GM23248 (cell line): ENCODE measurements at places on chromosomes 6 and 20. TPM values are rescaled to one million over a fixed set of nuclear protein-coding genes. Genes with fewer than 3 reads are reported as not detected.

- DNase-seq = peak; percentile 78
These were observed 131.6 kb upstream of the ID4 start for GRCh38 chr6:19705606-19706005.

GRCh38 chr6:12361042-12361765 lies 71.0 kb downstream of the EDN1 start:
- DNase-seq = no peak

DNA sequence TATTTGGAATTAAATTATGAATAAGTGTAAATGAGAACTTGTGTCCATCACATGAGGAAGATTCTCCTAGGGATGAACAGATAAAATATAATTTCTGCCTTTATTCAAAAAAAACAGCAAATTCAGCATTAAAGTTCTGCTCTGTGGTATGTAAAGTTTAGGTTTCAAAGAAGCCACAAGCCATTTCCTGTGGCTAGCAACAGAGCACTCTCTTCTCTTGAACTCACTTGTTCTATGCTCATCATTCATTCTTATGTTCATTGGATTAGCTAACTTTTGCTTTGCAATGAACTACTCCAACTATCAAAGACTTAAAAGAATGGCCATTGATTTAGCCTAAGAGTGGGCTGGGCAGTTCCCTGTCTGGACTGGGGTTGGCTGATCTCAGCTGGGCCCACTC lies 20.8 kb upstream of the SNRPB2 start:
- DNase-seq = no peak

DNA sequence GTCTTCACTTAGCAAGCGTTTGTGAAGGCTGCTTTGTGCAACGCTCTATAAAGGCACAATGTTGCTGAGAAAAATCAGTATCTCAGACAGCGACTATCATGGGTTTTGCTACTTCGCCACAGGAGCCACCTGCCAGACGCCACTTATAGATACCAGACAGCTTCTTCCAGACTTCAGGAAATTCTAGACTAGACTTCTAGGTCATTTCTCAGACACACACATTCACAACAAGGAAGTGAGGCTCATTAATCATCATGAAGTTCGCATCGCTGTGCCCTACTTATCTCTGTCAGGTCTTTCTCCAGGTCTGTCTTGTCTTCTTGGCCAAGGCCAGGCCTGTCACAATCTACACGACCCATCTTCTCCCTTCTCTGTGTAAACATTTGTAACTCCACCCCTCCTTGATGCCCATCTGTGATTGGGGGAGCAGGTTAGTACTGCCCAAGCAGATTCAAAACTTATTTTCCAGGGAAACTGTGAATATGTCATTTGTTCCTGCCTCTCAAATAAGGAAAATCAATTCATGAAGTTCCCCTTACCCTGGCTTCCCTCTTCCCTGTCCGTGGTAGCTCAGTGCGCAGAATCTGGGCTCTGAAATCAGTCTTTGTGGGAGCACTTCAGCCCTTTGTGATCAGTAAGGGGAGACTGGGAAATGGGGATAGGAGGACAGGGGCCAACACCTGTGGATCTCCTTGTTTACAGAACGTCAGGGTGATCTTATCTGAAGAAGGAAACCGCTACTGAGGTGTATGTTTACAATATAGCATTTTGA lies 115.5 kb downstream of the TNFAIP3 start:
- no peak for DNase-seq

GRCh38 chr20:58150772-58151171 lies 77.7 kb downstream of the ANKRD60 start:
- no peak for DNase-seq

DNA sequence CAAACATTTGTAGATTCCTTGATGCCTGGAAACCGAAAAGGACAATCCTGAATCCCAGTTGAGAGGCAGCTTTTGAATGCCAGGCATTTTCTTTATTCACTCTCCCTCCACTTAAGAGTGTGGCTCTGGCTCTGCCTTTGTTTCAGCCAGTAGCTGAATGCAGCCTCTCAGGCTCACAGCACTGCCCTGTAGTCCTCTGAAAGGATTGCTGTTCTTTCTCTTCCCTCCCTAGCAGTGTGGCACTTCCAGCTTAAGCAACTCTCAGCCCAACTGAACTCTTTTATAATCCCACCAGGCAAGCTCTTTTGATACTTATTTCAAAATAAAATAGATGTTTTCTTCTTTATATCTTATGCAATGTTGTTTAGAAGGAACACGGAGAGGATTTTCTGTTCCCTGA lies 415.6 kb downstream of the GJA1 start:
- peak; percentile 35 for DNase-seq

DNA sequence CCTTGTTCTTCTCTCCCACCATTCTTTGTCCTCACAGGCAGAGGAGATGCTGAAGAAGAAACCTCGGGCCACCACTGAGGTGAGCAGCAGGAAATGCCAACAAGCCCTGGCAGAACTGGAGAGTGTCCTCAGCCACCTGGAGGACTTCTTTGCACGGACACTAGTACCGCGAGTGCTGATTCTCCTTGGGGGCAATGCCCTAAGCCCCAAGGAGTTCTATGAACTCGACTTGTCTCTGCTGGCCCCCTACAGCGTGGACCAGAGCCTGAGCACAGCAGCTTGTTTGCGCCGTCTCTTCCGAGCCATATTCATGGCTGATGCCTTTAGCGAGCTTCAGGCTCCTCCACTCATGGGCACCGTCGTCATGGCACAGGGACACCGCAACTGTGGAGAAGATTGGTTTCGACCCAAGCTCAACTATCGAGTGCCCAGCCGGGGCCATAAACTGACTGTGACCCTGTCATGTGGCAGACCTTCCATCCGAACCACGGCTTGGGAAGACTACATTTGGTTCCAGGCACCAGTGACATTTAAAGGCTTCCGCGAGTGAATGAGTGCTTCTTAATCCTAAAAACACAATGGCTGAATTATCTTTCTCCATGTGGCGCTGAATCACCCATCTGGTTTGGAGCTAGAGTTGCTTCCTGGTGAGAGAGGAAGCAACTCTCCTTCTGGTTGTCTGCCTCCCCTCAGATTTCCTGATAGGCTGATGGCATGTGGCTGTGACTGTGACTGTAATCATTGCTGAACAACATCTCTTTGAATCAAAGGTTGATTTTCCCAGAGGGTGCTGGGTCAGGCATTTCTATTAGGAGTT lies 4.6 kb downstream of the MAD2L1BP start:
- DNase-seq = no peak

DNA sequence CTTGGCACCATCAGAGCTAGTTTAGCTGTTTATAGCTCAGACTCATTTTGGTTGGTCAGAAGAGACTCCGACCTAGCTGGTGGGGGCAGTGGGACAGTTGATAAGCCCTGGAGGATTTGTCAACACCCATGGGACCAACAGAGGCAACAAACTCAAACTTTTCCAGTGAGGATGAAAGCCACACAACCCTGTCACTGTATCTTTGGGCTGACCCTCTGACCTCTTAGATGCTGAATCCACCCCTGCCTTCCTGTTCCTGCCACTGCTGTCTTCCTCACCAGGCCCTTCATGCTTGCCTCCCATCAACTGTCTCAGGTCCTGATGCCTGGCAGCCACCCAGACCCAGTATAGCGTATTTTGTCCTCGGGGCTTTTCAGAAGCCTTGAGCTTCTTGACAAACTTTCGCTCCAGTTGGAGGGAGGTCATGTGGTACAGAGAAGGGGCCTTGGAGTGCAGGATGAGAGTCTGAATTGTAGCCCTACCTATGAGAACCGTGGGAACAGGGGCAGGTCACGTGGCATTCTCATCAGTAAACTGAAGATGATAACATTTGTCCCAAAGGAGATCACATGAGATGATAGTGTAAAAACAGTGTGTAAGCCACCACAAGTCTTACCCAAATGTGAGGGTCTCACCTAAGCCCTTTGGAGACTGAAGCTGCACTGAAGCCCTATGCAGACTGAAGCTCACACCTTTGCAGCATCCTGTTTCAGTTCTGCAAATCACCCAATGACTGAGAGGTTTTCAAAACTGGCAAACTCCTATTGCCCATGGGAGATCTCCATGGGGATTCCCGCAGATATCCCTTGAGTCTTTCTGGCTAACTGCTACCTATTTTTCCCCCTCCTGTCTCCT lies 72.0 kb upstream of the F13A1 start:
- no peak for DNase-seq

DNA sequence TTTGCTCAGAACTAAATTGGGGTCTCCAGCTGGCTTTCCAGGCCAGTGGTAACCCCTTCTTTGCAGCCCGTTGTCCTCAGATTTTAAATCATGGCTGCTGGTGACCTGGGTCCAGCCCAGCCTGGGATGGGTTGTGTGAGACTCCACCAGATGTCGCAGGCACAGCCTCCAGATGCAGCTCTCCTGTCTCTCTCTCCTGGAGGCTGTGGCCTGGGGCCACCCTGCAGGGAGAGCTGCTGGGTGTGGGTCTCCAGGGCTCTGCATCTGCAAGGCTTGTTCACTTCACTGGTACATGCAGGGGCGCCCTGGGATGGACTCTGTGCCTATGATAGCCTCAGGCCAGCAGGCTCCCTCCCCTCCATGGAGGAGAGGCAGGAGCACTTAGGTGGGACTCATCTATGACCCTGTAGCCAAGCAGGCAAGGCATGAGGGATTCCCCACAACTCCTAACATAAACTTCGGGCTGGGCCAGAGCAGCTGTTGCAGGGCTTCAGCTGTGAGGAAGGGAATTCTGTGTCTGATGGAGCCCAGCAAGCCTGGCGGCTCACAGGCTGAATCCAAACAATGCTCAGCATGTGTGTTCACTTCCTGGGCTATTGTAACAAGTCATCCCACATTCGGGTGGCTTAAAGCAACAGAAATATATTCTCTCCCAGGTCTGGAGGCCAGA lies 94.7 kb upstream of the NXT1 start:
- peak; percentile 29 for DNase-seq

- peak; percentile 89 for DNase-seq
These were observed 26.5 kb upstream of the RNF24 start for GRCh38 chr20:4041748-4042411.

DNA sequence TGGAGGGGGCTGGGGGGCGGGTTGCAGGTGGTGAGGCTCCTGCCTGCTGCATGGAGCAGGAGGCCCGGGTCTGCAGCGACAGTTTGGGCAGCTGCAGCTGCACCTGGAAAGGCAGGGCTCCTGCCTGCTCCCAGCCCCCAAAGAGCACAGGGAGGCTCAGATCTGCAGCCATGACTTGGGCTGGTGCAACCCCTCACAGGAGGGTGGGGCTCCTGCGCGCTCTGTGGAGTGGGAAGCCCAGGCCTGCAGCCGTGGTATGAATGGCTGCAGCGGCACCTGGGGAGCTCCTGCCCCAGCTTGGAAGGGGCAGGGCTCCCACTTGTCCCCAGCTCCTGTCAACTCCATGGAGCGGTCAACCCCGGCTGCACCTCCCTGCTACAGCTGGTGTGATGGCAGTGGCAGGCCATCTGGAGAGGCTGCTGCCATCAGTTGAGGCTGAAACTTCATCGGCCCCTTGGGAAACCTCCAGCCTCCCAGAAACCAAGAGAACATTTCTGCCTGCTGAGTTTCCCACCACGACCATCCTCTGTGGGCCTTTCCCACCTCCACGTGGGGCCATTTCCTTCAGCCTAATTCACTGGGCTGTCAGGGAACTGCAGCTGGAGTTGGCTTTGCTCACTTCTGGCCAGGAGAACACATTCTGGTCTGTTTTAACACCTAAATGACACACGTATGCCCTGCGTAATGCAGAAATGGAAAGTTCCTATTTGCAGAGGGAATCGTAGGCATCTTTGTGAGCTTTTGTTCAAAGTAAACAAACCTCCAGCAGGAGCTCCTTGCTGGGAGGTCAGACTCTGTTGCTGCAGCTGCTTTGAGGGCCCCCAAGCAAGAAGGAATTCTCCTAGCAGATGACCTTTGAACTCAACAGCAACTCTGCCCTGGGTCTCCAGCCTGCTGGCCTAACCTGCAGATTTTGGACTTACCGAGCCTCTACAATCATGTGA lies 429.0 kb downstream of the PREX1 start:
- DNase-seq = no peak

DNA sequence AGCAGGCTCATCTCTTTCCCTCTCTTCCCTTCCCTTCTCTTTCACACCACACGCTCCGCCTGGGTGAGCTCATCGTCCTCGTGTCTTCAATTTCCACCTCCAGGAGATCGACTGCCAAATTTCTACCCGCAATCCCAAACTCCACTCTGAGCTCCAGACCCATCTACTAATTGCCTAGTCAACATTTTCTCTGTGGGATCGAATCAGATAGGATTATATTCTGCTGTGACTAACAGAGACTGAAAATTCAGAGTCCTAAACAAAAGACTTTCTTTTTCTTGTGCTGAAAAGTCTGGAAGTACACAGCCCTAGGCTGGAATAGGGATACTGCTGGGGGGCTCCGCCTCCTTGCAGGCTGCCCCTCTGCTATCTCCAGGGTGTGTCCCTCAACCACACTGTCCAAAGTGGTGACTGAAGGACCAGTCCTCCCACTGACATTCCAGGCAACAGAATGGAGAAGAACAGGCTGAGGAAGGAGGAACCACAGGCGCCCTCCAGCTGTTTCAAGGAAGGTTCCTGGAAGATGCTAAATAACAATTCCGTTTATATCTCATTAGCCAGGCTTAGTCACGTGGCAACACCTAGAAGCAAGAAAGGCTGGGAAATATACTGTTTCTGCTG lies 5.0 kb upstream of the HSPA12B start:
- peak; percentile 85 for DNase-seq

- no peak for DNase-seq
These were observed 69.2 kb downstream of the BFSP1 start for GRCh38 chr20:17461941-17462340.

- DNase-seq = peak; percentile 38
These were observed 37.2 kb downstream of the EBF4 start for GRCh38 chr20:2729791-2730190.

- DNase-seq = no peak
These were observed 8.9 kb upstream of the CDSN start for GRCh38 chr6:31129130-31129529.

GRCh38 chr6:170175644-170176135 lies 115.2 kb downstream of the DLL1 start:
- no peak for DNase-seq

DNA sequence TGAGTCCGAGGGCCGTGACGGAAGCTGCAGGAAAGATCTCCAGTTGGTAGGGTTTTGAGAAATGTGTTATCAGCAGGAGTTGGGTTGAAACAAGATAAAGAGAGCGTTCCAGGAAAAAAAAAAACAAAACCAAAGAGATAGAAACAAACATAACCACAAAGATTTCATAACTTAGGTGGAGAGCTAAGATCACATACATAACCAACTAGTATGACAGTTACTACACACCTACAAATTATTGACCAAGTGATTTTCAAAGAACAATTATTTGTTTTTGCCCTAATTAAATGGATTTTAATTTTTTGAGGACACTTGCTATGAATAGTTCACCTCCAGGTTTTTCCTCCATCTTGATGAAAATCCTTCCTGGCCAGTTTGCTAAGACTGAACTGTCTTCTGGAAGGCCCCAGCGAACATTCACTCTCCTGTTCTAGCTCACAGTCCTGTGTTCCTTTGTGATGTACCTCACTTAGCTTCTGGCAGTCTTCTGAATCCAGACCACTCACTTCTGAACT lies 69.4 kb downstream of the SNX9 start:
- no peak for DNase-seq

GRCh38 chr6:53115741-53116140 lies 32.9 kb downstream of the GCM1 start:
- DNase-seq = no peak

- DNase-seq = no peak
These were observed 3.9 kb upstream of the ADTRP start for GRCh38 chr6:11782524-11782923.

GRCh38 chr6:137013031-137013430 lies 31.7 kb downstream of the IL20RA start:
- DNase-seq = peak; percentile 21

The ASF1A gene
- 21.5 and 24.7 TPM in 2 replicates for polyA plus RNA-seq

The PTCRA gene
- polyA plus RNA-seq = not detected in 2 replicates

The CYP39A1 gene
- 0.08 and 0.46 TPM in 2 replicates for polyA plus RNA-seq

The RAET1G gene
- 15.5 and 15.8 TPM in 2 replicates for polyA plus RNA-seq

The PRDM13 gene
- not detected in 2 replicates for polyA plus RNA-seq

The SAMD3 gene
- 0.73 and 1.2 TPM in 2 replicates for polyA plus RNA-seq

The LY6G6C gene
- not detected in 2 replicates for polyA plus RNA-seq

The OARD1 gene
- polyA plus RNA-seq = 18.6 TPM in 2 replicates

The SIRPB2 gene
- not detected in 2 replicates for polyA plus RNA-seq

The ARFGEF3 gene
- polyA plus RNA-seq = 0.06 TPM in 2 replicates

The SNAP25 gene
- 0.09 TPM in 1 of 2 replicates, not detected in the other for polyA plus RNA-seq
